Ammon's horn (tissue), 1 donor: ENCODE measurements at places on chromosomes 1 and 21.

GRCh38 chr1:232813760-232814159 lies 8.5 kb downstream of the MAP10 start:
- no peak for DNase-seq

- DNase-seq: no peak
These were observed 126.7 kb upstream of the CACHD1 start for GRCh38 chr1:64343105-64343822.

- DNase-seq: peak; percentile 88
These were observed 32.6 kb downstream of the DNTTIP2 start for GRCh38 chr1:93846206-93846991.

DNA sequence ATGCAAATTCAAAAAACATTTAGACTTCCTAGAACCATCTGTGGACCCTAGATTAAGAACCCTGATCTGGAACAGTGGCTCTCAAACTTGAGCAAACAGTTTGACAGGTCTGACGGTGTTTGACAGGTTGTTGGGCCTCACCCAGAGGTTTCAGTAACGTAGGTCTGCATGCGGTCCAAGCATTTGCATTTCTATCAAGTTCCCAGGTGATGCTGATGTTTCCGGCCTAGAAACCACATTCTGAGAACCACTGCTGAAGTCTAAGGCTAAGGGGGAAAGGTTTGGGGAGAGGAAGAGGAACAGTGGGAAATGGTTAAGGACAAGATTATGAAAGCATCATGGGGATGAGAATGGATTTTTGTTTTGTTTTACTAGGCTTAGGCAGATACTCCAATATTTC lies 48.6 kb downstream of the MDM4 start:
- DNase-seq: no peak

GRCh38 chr1:88890791-88891317 lies 513 bp downstream of the GTF2B start:
- peak; percentile 76 for DNase-seq

GRCh38 chr1:24228311-24228710 lies 41.2 kb upstream of the IFNLR1 start:
- no peak for DNase-seq

DNA sequence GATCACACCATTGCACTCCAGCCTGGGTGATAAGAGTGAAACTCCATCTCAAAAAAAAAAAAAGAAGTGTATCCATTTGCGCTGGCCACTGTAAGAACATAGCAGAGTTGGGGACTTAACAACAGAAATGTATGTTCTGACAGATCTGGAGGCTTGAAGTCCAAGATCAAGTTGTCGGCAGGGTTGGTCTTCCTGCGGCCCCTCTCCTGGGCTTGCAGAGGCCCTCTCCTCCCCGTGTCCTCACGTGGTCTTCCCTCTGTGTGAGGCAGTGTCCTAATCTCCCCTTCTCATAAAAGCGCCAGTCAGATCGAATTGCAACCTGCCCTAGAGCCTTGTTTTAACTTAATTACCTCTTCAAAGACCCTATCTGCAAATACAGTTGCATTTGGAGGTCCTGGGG lies 52.6 kb downstream of the MT1HL1 start:
- no peak for DNase-seq

DNA sequence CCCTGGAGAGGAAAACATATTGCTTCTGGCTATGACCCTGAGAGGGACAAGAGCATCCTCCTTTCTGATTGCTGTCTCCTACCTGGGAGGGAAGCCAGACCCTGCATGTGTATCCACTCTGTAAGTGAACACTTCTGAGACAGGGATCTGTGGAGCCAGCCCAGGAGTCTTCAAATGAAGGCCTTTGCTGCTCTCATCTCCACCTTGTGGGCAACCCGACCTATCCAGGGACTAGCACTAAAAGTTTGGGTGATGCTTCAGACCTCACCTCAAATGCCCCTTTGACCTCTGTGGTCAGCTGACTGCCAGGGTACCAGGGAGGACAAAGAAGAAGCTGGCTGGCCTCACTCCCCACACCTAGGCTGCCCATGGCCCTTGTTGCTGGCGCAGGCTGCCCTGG lies 64.7 kb downstream of the KCND3 start:
- DNase-seq: no peak

GRCh38 chr1:119144813-119145212 lies 4.4 kb upstream of the WARS2 start:
- no peak for DNase-seq

DNA sequence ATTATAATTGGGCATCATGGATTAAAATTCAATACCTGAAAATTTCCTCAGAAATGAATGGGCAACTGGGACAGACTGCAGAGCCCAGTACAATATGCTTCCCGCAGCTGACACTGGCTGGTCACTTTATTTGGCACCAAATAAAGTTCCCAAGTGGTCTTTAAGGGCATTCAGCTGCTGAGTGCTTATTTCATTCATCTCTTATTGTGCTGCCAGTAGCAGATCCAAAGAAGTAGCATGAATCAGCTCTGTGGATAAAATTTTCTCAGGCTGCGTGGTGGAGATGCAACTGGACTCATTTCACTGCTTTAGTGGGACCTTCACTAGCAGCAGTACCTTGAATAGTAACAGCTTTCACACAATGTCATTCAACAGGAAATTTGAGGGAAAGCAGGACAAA lies 226.3 kb upstream of the ADGRL2 start:
- peak; percentile 4 for DNase-seq

DNA sequence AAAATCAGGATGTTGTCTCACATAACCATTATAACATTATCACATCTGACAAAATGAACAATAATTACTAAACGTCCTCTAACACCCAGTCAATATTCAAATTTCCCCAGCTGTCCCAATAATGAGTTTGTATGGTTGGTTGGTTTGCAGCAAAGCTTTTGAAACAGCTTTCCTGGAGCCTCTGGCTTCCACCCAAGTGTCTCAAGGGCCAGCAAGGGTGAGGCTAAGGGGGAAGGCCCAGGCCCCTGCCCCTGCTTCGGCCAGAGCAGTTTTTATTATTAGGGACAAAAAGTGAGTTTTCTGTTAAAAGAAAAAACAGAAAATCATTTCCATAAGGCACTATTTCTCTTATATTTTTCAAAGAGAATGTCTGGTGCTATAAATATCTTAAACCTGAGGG lies 19.1 kb upstream of the AVPR1B start:
- no peak for DNase-seq

DNA sequence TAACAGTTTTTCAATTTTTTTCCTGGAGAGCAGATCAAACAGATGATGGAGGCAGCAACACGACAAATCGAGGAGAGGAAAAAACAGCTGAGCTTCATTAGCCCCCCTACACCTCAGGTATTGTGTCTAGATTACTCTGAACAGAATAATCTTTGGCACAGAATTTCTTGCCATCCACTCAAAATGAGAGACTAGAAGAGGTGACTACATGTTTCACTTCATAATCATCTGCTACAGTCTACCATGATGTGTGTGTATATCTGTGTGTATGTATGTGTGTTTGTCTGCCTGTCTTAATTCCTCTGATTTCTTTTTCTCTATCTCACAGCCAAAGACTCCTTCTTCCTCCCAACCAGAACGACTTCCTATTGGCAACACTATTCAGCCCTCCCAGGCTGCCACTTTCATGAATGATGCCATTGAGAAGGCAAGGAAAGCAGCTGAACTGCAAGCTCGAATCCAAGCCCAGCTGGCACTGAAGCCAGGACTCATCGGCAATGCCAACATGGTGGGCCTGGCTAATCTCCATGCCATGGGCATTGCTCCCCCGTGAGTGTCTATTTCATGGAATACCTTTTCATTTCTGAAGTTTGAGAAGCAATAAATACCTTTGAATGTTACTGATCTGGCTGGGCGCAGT lies 11.4 kb downstream of the PRPF3 start:
- peak; percentile 52 for DNase-seq

- DNase-seq: no peak
These were observed 1.3 kb upstream of the MTARC2 start for GRCh38 chr1:220746851-220747250.

GRCh38 chr1:1353389-1354151 lies 4.4 kb upstream of the DVL1 start:
- no peak for DNase-seq

GRCh38 chr1:160800645-160801408 lies 4.9 kb downstream of the LY9 start:
- no peak for DNase-seq

GRCh38 chr1:37666241-37666867 lies 26.0 kb upstream of the CDCA8 start:
- DNase-seq: no peak

DNA sequence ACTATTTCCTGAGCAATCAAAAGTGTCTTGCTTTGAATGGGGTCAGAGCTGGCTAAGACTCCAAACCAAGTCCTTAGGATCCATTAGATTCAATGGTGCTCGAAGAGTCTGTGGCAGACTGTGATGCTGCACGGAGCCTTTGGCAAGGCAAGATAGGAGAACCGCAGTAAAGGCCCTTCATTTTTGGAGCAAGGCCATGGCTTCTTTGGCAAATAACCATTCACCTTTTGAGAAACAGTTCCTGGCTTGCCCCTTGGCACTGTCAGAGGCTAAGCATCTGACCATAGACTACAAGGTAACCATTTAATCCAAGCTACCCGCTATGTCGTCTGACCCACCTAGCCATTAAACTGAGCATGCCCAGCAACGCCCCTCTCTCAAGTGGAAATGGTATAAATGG lies 45.2 kb downstream of the EDN2 start:
- no peak for DNase-seq

DNA sequence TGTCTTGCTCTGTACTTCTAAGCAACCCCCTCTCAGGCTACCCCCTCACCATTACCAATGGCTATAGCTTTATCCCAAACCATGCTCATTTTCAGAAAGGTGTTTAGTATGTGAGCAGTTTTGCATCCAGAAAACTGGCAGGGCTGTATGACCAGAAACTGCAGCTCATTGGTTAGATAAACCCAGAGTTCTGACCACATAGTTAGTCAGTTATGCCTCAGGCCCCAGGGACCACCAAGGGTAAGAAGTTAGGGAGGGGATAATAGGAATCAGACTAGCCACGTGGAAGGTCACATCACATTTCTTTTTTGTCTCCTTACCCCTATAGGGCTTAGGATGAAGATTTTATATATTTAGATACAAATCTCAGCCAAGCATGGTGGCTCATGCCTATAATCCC lies 1.2 kb downstream of the ITGA10 start:
- DNase-seq: no peak

DNA sequence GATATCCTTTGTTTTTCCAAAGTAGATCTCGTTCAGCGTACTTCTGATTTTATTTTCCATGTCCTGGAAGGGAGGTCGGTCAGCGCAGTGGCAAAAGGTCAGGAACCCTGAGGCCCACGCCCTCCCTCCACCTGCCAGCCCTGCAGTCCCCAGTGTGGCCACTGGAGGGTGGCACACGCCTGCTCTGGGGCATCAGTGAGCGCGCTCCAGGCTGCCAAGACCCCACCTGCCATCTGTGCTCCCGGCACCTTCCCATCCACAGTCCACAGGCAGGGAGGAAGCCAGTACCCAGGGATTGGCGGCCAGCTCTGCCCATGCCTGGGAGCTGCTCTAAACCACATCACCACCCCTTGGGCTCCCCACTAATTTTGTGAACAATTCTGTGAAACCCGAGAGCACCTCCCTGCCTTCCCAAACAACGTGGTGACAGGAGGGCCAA lies 32.3 kb downstream of the SLC66A1 start:
- DNase-seq: peak; percentile 69

- no peak for DNase-seq
These were observed 11.3 kb upstream of the ADORA1 start for GRCh38 chr1:203116091-203116820.

DNA sequence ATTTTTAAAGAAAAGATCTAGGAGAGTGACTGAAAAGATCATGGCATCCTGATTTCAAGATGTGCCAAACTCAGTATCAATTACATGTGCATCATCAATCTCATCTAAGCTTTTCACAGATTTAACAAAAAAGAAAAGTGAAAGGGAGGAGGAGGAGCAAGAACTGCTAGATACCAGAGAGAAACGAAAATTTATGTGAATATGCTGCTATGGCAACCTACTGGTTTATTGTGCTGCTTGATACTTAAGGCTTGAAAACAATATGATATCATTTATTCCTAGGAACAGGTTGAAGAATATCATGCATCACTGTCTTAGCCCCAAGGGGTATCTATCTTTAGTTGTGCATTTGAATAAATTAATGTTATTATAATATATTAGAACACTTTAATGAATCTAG lies 518.5 kb upstream of the ZRANB2 start:
- peak; percentile 5 for DNase-seq

DNA sequence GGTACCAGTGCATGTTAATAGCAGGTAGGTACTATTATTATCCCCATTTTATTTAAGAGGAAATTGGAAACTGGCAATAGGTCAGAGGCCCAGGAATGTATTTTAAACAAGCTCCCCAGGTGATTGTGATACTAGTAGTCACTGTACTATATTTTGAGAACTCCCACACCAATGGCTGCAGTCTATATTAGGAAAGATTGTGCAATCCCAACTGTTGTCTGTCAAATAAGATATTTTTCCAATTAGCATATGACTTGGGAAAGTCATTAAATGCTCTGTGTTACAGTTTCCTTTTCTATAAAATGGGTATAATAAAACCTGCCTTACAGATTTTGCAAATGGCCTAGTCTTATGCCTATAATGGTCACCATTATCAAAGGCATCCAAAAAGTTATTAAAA lies 94.2 kb upstream of the DMRTA2 start:
- no peak for DNase-seq

GRCh38 chr1:178119628-178120027 lies 25.7 kb downstream of the RASAL2 start:
- peak; percentile 47 for DNase-seq

DNA sequence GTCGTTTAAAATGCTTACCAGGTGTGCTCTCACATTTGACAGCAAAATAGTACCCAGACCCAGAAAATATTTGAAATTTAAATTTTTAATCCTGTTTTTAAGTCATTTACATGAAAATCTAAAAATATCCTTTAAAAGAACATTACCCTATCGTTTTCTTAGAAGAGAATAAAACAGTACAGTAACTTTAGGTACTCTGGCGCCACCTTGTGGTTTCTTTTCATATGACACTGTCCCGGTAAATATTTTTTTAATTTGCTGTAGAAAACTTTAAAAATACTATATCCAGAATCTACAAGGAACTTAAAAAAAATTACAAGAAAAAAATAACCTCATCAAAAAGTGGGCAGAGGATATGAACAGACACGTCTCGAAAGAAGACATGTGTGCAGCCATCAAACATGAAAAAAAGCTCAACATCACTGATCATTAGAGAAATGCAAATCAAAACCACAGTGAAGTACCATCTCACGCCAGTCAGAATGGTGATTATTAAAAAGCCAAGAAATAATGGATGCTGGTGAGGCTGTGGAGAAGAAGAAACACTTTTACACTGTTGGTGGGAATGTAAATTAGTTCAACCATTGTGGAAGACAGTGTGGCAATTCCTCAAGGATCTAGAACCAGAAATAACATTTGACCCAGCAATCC lies 129.2 kb downstream of the RGS21 start:
- DNase-seq: peak; percentile 47

- DNase-seq: no peak
These were observed 57.7 kb downstream of the HNRNPR start for GRCh38 chr1:23286401-23286800.

- DNase-seq: peak; percentile 8
These were observed 611 bp upstream of the ZSWIM5 start for GRCh38 chr1:45206808-45207623.

GRCh38 chr1:182260516-182260915 lies 131.1 kb downstream of the GLUL start:
- no peak for DNase-seq
